ENCODE measurements at places on chromosomes 5 and 9.

DNA sequence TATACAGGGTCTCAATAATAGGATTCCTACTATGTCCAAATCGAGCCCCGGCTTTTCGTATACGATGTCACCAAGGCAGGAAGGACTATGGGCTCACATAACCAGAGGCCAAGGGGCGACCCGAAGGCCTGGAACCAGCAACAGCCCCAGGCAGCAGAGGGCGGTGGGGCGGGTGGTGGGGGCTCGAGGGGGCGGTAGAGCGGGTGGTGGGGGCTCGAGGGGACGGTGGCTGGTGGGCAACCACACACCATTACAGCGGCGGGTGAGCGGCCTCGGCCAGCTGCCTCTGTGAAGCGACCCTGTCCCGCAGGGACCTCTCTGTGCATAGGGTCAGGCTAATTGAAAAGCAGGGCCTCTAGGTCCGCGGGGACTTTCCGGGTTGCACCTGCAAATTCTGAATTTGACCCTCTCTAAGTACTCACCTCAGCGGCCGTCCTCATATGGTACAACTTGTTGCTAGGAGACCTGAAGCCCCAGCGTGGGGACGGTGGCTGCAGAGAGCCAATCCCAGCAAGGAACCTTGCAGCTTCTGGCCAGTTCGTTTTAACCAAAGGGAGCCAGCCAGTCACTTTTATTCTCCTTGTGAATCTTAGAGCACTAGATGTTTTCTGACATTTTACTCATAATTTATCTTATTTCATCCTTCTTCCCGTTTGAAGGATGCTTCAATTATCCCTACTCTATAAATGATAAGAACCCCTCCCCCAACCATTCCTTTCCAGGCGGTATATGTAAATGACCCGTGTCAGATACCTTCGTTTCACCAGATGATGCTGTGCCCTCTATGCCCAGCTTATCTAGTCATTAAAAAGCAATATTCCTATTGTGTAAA is at the start of gene NME5:
NME5 (minus strand) TSS at position 480 of the 832 bp plus-strand sequence. CDS start 648 bp downstream, outside the sequence.
- no peak for DNase-seq

DNA sequence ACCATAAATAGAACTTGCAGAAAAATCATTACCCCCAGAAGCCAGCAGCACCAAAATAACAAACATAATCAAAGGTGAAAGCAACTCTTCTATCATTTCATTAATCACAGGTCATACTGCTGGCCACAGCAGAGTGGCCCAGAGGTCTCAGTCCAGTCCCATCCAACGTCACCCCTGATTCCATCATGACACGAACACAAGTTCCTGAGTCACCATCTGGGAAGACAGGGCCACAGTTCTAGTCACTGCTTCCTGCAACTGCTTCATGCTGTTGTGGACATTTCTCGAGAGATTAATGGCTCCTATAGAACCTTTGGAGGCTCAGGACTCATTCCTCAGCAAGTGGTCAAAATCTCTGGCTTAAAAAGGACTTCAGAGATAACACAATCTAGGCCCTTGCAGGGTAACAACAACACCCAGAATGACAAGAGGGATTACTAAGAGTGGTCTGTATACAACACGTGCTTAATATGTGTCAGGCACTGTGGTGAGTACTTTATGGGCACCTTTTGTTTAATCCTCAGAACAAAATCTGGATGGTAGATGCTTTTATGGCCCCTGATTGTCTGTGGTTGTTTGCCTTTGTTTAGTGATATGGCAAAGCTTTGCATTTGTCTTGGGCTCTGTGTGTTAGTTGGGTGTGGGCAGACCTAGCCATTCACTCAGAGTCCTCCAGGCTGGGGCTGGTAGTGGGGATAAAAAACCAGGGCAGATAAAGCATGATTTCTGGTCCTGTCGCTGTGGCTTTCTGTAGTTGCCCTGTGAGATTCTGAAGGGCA is 184.3 kb downstream of the DAB2IP start:
- no peak for DNase-seq

- DNase-seq = no peak
Measured at GRCh38 chr5:62328772-62329491, 22.9 kb downstream of the KIF2A start.

- DNase-seq = no peak
Measured at GRCh38 chr5:10691826-10692785, 68.9 kb downstream of the DAP start.

Data from activated CD4-positive, CD25-positive, alpha-beta regulatory T cell (primary cell).